GM12864 (cell line): ENCODE measurements at places on chromosomes 5 and 9.

GRCh38 chr5:79653843-79654242, 35.8 kb upstream of the CMYA5 start:
- DNase-seq = no peak

DNA sequence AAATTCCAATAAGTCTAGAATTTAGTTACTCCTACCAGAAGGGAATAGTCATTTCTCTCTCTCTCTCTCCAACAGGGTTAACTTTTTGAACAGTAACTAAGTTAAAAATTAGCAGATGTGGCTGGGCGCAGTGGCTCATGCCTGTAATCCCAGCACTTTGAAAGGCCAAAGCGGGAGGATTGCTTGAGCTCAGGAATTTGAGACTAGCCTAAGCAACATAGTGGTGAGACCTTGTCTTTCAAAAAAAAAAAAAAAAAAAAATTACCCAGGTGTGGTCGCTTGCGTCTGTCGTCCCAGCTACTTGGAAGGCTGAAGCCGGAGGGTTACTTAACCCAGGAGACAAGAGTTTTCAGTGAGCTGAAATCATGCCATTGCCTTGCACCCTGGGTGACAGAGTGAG, 639.7 kb downstream of the PTPRD start:
- no peak for DNase-seq

DNA sequence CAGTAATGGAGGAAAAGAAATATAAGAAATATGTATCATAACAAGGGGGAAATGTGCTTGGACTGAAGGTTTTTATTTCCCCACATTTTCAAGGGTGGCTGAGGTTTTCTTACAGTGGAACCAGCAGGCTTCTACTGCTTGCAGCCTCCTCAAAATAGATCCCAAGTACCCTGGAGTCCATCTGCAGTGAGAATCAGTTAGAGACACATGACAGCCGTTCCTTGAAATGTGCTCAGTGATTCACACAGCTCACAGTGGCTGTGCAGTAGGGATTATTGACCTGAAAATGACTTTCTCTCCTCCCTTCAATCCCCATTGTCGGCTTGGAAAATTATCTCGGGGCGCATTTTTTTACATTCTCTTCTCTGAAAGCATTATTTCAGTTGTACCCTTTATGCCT, 832.0 kb downstream of the TLR4 start:
- no peak for DNase-seq

- DNase-seq = no peak
Observed at GRCh38 chr9:124778575-124779367, 1.8 kb downstream of the OLFML2A start.

DNA sequence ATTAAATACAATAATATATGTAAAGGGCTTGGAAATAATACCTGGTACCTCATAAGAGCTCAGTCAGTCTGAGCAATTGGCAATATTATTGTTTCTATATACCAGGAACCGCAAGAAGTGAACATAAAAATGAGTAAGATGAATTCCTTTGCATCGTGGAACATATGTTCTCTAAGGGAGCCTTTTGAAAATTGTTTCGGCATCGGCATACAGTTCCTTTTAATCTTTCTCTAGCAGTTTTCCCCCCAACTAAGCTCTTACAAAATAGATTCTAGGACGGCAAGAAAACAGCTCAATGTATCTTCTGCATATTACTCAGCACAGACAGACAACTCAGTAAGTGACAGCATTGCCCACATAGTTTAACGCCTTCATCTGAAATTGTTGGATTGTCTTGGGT, 426.6 kb upstream of the WWC1 start:
- DNase-seq = no peak

- DNase-seq = no peak
Observed at GRCh38 chr9:97445119-97445701, 33.3 kb downstream of the TDRD7 start.

DNA sequence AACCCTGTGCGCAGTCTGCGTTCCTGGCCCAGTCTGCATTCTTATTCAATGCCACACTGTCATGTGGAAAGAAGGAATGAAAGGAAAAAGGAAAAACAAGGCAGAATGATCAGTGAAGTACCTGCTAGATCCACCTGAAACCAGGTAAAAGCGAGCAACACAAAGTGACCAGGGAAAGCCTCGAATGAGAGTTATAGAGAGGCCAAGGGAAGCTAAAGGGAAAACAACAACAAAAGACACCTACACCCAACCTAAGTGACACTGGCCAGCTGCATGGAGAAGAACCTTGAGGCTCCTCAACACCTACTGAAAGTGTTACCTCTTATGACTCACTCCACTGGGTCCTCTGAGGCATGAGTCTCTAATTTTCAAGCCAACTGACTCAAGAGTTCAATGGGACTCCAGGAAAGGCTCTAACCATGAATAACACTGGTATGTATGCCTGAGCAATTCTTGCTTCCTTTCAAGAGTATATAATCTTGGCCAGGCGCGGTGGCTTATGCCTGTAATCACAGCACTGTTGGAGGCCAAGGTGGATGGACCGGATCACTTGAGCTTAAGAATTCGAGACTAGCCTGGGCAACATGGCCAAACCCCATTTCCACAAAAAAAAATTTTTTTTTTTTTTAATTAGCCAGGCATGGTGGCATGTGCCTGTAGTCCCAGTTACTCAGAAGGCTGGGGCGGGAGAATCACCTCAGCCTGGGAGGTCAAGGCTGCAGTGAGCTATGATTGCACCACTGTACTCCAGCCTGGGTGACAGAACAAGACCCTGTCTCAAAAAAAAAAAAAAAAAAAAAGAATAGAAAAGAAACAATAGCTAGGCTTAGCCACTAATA, 29.0 kb downstream of the MTMR12 start:
- DNase-seq = no peak

DNA sequence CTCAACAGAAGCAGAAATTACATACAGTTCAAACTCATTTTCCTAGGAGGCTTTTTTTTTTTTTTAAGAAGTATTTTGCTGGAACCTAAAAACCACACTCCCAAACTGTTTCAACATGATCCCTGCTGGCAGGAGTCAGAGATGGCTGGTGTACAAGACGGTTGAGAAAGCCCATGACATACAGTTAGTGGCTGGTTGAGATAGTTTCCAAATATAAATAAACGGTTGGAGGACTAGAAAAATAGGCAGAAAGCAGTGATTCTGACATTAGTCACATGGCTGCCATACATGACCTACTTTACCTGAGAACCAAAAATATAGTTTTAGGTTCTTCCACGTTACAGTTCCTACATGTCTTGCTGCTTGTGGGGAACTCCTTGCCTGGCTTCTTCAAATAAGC, 31.7 kb upstream of the BASP1 start:
- no peak for DNase-seq

DNA sequence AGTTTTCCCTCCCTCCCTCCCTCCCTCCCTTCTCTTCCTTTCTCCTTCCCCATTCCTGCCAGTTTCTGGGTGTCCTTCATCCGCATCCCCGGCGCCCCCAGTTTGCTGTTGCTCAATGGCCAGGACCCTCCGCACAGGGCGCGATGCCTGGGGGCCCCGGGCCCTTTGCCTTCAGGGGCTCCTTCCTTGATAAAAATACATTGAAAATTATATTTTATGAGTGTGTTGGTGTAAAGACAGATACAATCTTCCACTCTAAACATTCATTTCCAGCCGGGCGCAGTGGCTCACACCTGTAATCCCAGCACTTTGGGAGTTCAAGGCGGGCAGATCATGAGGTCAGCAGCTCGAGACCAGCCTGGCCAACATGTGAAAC, 7.6 kb upstream of the AGPAT2 start:
- DNase-seq = no peak

DNA sequence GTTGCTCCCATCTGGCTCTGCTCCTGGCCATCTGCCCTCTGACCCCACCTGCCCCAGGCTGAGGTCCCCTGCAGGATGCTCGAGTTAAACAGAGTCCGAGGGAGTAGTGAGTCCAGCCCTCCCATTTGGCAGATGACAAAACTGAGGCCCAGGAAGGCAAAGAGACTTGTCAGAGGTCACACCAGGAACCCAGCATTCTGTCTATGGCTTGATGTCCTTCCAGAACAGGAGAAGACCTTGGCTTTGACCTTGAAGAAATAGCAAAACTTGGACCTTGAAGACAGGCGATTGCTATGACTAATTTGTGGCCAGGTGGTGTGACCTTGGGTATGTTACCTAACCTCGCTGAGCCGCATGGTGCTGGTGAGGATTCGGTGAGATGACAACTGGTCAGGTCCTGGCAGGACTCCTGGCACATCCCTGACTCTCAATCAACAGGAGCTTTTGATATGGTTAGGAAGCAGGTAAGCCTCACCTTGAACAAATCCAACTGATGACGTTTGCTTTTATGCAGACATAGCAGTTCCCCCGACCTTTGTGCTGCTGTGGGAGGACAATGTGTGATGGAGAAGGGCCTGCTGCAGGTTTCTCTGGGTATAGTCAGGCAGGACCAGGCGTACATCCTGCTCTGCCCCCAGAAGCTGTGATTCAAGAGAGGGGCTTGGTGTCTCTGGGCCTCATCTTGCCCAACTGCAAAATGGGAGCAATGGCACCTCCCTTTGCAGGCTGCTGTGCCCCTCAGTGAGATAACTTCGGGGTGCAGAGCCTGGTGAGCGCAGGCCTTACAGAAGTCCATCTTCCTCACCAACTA, 198.7 kb downstream of the C9orf50 start:
- no peak for DNase-seq

DNA sequence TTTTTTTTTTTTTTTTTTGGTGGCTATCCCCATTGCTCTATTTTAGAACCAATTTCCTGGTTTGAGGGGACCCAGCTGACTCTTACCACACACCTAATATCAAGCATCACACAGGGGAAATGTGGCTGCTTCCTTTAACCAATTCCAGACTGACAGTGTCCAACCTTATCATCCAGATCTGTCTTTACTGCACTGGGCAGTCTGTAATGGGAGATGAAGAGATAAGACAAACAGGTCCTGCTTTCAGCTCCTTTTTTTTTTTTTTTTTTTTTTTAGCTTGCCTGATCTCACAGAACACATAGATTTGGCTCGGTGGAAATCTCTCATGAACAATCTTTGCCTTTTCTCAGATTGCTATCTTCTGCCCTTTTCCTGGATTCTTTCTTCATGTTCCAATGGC, 198.8 kb upstream of the TYRP1 start:
- no peak for DNase-seq

- no peak for DNase-seq
Observed at GRCh38 chr5:30661730-30662129, 531.8 kb upstream of the CDH6 start.

- no peak for DNase-seq
Observed at GRCh38 chr9:137435980-137436760, 5.0 kb downstream of the ENTPD8 start.

DNA sequence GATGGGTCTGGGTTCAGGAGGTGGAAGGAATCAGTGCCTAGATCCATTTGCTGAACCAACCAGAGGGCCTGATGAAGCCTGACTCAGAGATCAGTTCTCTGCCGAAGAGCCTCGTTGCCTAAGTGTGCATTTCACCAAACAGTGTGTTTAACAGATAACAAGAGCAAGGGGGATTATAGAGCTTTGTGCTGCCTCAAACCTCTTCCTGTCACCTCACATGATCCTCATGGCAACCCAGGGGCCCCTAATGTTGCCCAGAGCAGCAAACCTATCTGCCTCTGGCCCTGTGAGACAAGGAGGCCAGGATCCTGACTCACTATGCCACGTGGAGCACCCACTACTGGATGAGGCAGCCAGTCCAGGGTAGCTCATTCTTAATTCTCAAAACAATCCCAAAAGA, 66.3 kb upstream of the EPB41L4B start:
- DNase-seq = no peak

DNA sequence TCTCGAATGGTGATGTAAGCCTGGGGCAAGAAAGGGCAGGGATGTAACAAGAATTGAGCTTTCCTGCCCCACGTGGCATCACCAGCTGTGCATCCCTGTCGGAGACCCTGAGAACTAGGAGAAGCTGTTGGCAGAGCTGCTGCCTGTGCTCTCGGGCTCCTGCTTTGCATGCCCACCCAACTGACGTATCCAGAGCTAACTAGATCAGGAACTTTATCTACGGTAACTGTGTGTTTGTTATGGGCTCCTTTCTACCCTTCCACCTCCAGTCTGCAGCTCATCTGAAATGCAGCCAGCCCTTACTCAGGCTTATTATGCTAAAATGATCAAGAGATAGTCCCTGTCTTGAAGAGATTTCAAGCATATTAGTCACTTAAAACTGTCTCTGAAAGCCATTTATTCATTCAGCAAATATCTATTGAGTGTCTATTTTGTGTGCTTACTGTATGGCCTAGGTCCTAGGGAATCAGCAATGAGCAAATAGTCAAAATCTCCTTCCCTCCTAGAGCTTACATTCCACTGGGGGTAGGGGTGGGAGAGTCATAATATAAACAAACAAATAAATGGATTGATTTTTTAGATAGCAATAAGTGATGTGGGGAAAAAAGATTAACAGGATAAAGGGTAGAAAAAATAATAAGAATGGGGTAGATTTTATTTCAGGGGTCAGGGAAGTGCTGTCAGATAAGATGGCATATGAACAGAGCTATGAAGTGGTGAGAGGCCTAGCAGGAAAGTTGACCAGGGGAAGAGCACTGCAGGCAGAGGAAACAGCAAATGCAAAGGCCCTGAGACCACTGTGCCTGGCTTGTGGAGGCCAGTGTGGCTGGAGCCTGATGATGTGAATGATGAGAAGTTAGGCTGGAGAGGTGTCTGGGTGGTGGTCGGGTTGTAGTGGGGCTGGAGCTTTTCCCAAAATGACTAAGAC, 118.2 kb downstream of the GALNT10 start:
- no peak for DNase-seq

DNA sequence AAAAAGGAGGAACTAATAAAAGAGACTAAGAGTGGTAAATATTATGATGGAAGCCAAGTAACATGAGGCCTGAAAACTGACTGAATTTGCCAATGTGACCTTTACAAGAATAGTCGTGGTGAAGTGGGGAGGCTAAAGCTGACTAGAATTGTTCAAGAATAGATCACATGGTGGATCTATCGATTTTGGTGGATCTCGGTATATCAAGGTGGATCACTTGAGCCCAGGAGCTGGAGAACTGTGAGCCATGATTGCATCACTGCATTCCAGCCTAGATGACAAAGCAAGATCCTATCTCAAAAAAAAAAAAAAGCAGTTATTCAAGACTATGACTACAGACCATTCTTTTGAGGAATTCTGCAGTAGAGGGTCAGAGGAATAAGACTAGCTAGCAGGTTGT, 15.1 kb downstream of the ERMP1 start:
- no peak for DNase-seq

DNA sequence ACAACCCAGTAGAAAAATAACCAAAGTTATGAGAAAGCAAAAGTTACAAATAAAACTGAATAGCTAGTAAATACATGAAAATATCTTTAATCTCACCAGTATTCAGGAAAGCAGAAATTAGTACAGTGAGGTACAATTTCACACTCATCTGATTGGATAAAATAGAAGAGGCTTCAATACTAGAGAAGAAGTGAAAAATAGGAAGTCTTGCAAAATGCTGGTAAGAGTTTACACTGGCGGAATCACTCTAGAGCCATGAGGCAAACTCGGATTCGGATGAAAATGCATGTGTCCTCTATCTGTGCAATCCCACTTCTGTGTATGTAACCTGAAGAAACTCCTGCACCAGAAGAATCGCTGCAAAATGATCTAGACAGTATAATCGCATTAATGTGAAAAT, 128.9 kb downstream of the CCDC192 start:
- DNase-seq = no peak

DNA sequence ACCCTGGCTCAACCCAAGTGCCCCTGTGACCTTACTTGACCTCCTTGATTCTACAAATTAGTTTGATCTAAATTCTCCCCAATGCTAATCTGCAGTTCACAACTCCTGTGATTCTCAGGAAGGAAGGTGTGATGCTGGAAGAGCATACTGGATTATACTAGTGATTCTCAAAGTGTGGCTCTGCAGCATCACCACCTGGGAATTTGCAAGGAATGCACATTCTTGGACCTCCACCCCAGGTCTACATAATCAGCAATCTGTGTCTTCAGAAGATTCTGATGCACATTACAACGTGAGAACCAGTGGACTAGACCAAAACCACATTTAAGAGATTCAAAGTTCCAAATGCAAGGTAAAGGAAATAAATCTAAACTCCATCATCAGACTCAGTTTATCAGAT, 198.6 kb downstream of the AGTPBP1 start:
- no peak for DNase-seq
